ENCODE measurements at places on chromosomes 12 and 14.
A peak's percentile ranks its signal among the peaks of the same experiment; 100 is the strongest.

GRCh38 chr14:51283402-51284085, 43.5 kb downstream of the TMX1 start:
- DNase-seq: peak; percentile 28

- peak; percentile 37 for DNase-seq
Measured at GRCh38 chr14:86654558-86655184, 1124.7 kb downstream of the FLRT2 start.

DNA sequence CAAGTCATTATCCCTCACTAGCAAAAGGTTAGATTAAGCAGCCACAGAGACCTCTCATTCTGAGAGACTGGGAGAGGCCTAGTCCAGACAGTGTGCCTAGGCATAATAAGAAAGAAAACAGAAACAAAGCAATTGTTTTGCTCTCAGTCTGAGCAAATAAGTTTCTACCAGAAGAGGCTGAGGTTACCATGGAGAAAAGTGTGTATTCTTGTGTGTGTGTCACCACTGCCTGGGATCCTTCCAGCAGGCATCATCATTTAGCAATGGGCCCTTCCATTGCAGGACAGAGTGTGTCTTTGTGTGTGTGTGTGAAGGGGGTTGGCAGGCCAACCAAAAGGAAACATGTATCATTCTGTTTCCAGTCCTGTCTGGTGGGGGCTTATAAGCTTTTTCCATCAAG, 3.7 kb downstream of the EFS start:
- DNase-seq: no peak

DNA sequence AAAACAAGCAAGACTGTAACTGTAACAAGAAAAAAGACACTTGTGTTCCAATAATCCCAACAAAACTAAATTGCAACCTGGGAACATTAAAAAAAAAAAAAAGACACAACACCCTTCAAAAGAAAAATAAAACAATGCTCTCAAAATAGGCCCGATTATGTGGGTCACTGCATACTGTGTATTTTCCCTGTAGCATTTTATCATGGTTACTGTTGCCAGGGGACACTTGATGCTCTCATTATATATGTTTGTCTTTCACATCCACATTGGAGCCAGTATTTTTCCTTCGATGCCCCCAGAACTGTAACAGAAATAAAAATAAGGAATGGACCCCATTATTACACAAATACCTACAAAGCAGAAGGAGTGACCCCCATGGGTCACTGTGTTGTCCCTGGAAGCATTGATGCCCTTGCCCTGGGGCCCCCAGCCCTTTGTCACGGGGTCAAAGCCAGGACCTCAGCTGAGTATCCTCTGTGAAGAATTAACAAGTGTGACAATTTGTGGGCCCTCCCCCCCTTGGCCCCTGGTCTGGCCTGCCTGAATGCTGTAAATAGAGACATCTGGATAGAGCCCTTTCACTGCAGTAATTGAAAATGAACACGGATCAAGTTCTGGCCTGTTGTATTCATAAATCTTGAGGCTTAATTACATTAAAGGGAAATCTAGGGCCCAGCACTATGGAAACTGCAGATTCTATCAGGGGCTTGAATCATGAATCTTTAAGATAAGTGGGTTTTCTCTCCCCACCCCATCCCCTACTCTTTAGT, 72.8 kb downstream of the C12orf42 start:
- DNase-seq: no peak

DNA sequence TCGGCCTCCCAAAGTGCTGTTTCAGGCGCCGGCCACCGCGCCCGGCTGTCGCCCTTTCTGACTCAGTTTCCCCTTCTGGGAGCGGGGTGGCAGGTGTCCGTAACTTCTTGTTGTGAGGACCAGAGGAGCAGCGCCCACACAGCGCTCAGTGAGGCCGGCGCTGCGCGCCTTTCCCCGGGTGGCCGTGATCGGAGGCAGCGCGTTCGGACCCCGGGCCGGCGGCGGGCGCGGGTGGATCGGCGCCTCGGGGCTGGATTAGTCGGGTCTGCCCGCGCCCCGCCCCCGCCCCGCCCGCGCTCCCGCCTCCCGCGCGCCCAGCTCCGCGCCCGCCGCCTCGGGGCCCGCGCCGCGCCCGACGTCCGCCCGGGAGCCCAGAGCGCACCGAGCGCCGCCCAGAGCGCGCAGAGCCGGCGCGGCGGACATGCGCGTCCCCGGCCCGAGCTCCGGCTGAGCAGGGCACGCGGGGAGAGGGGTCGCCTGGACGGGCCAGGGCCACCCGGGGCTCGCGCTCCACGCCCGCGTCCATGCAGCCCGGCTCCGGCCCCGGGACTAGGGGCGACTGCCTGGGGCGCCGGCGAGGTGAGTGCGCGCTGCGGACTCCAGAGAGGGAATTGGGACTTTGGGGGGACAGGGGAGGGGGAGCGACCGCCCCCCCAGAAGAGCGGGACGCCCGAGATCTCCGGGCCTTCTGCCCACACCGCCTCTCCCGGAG, 50.6 kb downstream of the LRCOL1 start:
- DNase-seq: peak; percentile 70

- DNase-seq: peak; percentile 12
Measured at GRCh38 chr12:89706986-89707702, 1.5 kb downstream of the ATP2B1 start.

DNA sequence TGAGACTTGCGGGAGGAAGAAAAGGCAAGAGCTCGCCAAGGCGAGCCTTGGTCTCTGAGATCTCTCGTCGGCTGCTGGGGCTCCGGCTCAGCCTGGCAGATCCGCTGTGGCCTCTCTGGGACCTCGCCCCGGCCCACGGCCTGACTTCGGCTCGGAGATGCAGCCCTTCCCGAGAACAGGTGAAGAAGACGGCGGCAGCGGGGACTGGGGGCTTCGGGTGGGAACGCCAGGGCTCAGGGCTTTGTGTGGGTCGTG, 6.0 kb upstream of the HOXC9 start:
- DNase-seq: no peak

DNA sequence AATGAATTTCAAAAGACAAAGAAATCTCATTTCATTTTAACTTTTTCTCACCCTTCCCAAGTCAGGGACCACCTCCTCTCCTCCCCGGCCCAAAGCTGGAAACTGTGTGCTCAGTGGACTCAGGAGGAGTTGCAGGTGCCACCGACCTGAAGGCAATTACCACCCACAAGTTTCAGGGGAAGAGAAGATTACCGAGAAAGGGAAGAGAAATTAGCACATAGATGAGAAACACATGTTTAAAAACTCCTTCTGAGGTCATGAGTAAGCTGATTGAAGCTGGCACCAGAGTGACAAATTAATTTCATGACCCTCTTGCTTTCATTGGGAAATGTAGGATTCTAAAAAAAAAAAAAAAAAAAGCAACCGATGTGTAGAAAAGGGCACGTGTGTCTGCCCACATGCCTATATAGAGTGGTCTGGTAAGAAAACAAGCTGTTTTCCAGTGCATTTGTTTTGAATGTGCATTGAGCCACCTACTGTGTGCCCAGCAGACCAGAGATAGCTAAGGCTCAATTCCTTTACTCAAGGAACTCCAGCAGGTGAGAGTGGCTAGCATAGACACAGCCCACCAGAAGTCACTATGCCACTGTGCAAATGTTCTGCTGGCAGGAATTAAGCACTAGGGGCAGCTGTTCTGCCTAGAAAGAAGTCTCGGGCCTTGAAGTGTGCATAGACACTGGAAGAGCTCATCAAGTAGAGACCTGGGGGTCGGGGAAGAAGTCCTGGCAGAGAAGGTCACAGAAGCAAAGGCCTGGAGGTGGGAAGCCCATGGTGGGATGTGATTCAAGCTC, 30.5 kb downstream of the DPF3 start:
- no peak for DNase-seq

All from RPMI8226 (cell line).